Amygdala (tissue), 56 donors: ENCODE measurements at places on chromosomes 2 and 18.
A peak's percentile ranks its signal among the peaks of the same experiment; 100 is the strongest.

DNA sequence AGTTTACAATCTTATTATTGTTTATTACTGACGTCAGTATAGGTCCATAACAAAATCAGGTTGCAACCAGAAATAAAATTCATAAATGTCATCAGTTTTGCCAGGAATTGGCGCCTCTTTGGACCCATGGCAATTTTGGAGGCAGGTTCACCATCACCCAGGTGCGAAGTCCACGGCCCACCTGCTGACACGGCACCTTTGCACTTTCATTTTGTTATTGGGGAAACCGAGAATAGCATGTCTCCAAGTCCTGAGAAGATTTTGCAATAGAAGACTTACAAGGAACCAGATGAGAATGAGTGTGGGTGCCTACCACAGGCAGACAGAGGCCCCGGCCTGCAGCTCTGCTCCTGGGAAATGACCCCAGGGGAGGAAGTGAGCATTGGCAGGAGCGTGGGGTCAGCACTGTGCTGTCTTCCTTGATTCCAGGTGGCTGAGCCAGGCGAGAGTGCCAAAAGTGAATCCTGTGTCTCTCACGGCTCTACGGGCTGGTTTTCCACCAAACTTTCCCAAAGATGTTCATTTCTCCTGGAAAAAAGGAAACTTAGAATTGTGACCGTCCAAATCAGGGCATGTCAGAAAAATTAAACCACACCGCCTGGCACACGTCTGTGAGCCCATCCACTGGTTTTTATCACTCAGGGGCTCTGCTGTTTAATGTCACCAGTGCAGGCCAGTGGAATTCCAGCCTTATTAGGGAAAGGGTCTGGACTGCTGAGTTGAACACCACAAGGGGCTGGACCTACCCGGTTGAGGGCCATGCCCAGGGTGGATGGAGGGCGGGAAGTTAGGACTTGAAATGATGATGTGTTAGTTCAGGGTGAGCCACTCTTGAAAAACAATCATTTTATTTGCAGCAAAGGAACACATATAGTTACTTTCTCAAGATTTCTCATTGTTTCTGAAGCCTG lies 96.5 kb downstream of the PTGR3 start:
- no peak for DNase-seq

DNA sequence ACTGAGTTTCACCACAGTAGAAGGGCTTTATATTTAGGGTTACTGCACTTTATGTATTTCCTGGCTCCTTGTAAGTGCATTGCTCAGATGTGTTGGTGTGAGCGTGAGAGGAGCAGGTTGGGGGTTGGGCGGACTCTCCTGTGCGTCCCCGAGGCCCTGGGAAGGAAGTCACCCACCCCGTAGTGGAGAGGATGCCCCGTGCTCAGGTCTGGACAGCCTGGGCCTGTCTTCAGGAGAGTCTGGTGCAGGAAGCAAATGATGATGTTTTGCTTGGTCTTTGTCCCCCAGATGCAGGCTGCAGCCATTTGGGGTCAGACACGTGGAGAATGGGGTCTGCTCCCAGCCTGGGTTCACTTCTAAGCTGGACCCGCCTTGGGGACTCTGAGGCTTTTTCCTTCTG lies 182.8 kb downstream of the LDLRAD4 start:
- DNase-seq, result no peak

DNA sequence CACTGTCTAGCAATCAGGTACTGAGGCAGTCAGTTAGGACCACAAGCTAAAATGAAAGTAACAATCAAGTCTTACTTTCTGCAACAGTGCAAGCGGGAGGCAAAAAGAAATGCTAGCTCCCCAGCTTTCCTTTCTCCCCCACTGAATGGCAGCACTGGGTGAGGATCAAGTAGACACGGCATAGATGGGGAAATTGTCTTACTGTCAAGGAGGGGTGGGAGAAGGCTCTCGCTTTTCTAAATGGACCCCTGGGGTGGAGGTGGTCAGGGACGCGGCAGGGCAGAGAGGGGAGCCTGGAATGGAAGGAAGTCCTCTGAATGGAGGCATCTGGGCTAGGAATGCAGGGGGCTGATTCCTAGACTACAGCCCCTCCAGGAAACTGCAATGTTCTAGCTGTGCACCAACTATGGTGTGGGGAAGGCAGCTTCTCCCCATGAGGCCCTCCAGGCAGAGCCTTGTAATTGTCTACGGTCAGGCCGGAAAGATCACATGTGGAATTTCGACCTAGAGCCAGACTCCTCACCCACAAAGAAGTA lies 24.3 kb downstream of the METTL8 start:
- no peak for DNase-seq

- DNase-seq, result no peak
These were observed 157.2 kb downstream of the BABAM2 start for GRCh38 chr2:28047681-28048080.

GRCh38 chr2:129708221-129708967 lies 271.1 kb upstream of the RAB6C start:
- no peak for DNase-seq

DNA sequence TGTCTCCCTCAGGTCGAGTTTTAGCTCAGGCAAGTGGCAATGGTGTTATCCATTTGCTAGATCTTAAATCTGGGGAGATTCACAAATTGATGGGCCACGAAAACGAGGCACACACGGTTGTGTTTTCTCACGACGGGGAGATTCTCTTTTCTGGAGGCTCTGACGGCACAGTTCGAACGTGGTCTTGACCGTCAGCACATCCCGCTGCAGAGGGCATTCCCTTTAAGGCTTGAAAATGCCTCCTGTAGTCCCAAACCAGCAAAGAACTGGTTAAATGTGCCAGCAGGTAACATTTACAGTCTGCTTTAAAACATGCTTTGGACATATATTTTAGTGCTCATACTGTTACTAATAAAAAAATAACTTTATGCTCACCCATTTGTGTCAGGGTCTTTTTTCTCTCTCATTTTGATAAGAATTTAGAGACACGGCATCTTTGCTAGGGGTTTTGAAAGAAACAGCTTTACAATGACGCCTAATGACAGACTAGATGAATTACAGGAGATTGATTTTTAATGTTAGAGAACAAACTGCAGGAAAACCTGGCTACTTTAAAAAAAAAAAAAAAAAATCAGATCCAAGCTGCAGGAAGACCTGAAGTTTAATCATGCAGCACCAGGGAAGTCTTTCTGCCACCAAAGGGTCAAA lies 602 bp upstream of the VWC2L start:
- DNase-seq, result no peak

DNA sequence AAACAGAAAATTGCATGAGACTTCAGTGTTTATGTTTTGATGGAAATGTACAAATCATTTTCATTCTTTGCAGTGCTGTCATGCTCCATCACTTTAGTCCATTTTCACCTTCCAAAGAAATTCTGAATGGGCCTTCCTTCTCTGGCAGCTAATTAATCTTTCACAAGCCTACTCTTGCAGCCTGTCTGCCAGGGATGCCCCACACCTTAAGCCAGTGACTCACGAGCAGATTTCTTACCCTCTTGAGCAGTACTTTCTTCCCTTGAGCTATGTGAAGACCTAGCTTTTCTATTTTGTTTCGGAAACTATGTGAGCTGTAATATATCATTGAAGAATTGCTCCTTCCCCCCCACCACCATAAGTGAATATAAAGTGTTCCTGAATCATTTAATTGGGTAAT lies 404.3 kb upstream of the VWC2L start:
- no peak for DNase-seq

DNA sequence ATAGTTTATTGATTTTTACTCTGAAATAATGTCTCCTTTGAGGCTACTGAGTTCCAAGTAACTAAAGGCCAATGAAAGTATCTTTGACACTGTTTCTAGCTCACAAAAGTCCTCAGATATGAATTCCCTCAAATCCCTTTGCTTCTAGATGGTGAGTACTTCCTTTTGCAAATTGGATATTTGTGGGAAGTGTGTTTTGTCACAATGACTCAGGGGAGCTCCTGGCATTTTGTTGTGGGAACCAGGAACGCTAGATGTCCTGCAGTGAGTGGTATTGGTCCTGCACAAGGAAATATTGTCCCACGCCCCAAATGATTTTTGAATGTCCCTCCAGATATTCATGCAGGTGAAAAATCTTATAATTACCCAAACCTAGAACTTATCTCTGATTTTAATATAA lies 24.3 kb downstream of the TACR1 start:
- no peak for DNase-seq

DNA sequence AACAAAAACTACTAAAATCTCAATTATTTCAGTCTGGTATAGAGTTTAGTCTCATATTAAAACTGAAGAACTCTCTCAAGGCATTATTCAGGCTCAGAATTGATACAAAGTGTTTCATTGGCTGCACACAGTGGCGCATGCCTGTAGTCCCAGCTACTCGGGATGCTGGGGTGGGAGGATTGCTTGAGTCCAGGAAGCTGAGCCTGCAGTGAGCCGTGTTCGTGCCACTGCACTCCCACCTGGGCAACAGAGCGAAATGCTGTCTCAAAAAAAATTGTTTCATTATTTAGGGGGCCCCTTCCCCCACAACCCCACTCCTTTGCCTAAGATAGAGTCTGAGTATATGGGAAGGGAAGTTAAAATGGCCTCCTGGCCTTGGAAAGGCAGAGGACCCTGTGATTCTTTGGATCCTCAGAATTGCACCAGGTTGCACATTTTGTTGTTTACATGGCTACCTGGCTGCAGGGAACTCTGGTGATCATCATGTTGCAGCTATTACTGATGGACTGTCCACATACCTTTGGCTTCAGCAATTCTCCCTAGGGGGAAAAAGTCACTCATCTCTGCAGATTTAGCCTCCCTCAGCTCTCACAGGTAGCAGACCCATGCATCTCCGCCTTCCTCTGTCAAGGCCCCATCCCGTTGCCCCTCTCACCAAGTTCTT lies 19.2 kb upstream of the CYRIA start:
- DNase-seq, result no peak

GRCh38 chr2:216081487-216082116 lies at the start of the genes PECR and TMEM169:
Gene PECR (minus strand): TSS chr2:216081809. CDS start chr2:216081741, 68 bp downstream.
Gene TMEM169 (plus strand): TSS chr2:216081919. CDS start chr2:216095964, 14,045 bp downstream.
- DNase-seq, result peak; percentile 79

DNA sequence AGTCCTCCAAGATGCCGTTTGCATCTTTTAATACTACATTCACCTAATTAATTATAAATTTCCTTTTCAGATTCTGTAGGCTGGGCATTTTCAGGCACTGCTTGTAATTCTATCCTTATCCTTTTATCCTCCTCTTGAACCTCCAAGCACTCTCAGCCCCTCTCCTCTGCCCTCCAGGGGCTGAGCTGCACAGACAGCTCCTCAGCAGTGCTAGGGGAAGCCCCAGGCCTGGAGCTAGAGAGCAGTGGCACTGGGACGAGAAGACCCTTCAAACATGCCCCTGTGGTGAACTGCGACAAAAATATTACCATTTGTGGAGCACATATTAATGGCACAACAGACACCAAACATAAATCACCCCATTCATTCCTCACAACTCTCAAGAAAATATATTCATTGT lies 32.9 kb downstream of the CFAP210 start:
- no peak for DNase-seq

DNA sequence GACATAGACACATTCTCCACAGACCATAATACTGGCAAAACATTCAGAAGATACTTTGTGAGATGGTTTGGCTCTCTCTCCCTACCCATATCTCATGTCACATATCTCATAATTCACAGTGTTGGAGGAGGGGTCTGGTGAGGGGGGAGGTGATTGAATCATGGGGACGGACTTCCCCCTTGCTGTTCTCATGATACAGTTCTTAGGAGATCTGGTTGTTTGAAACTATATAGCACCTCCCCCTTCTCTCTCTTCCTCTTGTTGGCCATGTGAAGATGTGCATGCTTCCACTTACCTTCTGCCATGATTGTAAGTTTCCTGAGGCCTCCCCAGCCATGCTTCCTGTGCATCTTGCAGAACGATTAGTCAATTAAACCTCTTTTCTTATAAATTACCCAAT lies 61.1 kb downstream of the HK2 start:
- no peak for DNase-seq

DNA sequence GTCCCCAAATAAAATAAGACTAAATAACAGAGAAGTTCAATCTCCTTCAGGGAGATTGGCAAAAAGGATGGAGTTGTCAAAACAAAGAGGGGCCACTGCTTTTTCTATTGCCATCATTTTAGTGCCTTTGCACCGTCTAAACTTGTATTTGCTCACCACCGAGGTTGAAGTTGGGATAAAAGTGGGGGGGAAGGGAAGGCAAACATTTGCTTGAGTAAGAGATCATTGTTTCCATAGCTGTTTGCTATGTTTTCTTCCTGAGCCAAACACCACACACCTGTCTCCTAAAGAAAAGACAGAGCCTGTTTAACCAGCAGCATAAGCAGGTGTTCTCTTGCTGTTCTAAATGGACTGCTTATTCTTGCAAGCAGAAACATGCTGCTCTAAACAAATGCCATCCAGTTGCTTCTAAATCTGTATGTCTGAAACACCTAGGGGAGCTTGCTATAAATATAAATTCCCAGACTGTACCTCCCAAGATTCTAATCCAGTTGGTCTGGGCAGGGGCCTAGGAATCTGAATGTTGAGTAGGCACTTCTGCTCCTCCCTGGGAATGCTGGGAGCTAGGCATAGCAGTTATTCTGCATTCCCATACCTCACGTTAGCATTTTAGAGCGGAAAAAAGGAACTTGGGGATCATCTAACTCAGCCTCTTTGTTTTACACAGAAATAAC lies 179.4 kb upstream of the ARL4C start:
- DNase-seq, result no peak

DNA sequence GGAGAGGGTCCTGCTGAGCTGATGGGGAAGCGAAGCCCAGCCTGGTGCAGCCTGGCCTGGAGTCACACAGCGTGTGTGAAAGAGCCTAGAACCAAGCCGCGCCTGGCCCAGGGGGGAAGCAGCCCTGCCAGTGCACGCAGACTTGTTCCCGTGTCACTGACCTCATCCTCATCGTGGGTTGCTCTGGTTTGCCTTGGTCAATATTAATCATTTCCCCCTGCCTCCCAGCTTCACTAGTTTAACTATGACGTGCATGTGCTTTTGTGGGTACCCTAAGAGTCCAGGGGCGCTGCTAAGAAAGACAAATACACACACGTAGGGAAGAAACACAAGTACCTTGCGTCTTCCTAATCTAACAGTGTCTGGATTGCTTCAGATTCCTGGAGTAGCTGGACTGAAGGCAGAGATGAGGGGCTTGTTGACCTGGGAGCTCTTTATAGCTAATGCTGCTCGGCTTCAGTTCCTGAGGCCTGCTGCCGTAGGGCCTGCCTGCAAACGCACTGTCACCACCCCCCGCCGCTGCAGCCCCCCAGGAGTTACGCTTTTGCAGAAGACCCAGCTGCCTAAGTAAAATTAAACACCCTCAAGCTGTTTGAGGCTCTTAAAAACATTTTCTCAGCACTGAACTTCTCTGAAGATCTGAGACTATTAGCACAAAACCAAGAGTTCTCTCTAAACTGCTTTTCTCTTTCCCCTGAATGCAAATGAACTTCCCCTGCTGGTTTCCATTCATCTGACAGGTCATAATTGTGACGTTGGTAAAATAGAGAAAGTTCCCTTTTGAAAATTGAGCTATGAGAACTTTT lies 159.2 kb downstream of the FAM210A start:
- DNase-seq, result peak; percentile 79
